ENCODE measurements at places on chromosomes 2 and 18.

GRCh38 chr2:211976076-211976475, 562.5 kb downstream of the ERBB4 start:
- DNase-seq, result no peak

DNA sequence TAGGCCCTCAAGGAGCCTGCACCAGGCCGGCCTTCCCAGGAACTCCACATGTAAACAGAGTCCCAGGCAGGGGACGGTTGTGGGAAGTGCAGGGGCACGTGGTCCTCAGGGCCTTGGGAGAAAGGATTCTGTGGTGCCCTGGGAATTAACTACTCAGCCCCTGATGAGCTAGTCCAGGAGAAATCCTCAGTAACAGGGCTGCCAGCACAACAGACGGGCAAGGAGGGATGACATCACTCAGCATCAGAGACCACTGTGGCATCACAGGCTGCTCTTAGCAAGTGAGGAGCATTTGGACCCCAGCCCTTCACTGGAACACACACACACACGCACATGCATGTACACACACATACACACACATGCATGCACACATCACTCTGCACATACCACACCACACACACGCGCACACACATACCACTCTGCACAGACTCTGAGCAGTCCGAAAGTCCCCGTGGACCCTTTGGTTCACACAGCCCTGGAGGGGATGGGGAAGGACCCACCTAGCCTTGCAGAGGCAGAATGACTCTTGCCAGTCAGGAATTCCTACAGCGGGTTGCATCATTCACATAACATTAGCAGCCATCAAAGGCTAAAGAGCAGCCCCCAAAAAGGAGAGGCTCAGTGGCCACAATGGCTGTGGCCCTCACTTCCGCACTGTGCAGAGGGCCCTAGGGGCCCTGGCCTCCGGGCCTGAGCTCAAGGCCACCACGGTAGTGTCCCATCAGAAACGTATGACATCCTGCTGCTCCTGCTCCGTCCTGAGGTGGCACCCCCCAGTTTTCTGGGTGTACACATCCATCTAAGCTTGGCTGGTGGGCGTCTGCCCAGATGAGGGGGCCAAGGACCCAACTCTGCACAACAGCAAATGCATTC, 1.9 kb upstream of the NMUR1 start:
- DNase-seq, result no peak

DNA sequence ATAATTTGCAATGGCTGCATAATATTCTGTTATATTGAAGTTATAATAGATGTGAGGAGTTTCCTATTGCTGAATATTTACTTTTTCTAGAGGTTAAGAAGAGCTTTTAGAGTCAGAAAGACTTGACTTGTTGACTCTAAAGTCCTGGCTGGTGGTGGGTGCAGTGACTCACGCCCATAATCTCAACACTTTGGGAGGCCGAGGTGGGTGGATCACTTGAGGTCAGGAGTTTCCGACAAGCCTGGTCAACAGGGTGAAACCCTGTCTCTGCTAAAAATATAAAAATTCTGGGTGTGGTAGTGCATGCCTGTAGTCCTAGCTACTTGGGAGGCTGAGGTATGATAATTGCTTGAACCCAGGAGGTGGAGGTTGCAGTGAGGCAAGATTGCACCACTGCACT, 33.9 kb upstream of the ATIC start:
- no peak for DNase-seq

DNA sequence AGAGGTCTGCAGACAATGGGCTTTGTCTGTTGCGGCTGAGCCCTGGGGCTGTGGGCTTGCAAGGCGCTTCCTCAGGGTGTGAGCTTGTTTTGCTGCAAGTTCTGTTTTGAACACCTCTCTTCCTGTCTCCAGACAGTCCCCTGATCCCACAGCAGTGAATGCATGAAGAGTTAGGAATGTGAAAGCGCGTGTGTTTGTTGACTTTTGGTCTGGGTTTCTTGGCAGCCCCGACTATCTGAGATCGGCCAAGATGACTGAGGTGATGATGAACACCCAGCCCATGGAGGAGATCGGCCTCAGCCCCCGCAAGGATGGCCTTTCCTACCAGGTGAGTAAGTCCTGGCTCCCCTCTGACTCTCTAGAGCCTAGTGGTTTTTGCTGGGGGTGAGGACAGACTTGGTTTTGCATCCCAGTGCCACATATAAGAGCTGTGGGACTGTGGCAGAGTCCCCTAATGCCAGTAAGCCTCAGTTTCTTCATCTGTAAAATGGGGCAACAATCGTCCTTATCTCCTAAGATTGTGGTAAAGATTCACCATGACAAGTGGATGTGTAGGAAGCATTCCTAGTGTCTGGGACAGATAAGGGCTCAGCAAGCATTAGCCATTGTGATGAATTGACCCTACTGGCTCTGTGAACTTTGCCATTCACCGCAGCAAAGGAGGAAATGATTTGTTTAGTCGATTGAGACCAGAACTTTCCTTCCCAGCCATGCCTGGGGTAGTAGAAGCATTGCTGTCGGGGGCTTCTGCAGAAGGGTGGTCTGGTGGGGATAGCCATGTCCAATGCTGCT, 3.0 kb downstream of the LBH start:
- no peak for DNase-seq

- no peak for DNase-seq
These were observed 183.1 kb upstream of the DPP10 start for GRCh38 chr2:114259389-114259788.

DNA sequence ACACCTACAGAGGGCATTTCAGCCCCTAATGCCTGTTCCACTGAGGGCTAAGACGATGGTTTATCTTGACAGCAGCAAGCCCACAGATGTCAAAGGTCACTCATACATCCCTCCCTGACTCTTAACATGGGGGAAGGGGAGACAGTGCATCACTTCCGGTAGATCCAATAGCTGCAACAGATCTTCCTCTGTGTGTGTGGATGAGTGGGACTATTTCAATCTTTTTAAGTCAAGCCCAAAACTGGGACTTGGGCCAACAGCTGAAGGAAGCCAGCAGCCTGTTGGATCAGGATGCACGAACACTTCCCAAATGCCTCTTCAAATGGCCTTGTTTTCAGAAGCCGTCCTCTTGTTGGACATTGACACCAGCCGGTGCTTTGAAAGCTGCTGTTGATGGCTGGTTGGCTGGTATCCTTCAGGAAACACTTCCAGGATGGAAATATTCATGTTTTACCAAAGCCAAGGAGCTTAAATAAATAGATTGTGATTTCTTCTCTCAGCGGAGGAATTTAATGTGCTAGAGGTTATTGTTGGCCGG, 59.2 kb downstream of the IL1R2 start:
- no peak for DNase-seq

- no peak for DNase-seq
These were observed 16.6 kb upstream of the HRH4 start for GRCh38 chr18:24443870-24444269.
